NCI-H2081 treated with DMSO at 0.1 percent for 48 hours (cell line): ENCODE measurements at places on chromosomes 12 and 14.

DNA sequence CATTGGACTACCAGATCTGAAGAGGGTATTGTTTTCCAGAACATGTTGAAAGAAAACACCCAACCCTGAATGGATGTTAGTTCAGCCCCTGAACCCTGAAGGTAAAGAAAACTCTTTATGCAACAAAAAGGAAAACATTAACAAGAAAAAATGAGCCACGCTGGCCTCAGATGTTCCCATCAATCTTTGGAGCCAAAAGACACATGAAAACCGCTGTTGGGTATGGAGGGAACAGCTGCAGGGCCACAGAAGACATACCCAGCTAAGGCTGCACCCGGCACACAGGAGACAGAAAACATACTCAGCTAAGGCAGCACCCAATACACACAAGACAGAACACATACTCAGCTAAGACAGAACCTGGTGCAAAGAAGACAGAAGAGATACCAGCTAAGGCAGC lies 51.3 kb upstream of the GALNT9 start:
- no peak for DNase-seq

DNA sequence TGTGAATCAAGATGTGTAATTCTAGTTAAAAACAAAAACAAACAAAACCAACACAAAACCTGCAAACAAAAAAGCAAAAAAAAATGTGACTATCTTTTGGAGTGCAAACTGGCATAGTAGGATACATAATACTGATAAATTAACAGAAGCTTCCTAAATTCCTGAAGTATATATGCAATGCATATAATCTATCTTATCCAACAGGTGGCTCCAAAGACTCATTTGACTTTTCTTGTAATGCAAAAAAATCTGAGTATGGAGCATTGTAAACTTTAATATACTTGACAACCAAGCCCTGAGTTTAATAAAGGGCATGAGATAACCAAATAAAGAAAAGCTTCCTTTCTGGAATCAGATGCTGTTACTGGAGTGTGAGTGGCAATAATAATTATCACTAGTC lies 1003.6 kb downstream of the FSCB start:
- DNase-seq: no peak

- no peak for DNase-seq
These were observed 44.3 kb upstream of the TRIM9 start for GRCh38 chr14:51139121-51139681.

- no peak for DNase-seq
These were observed 48.3 kb upstream of the KCNMB4 start for GRCh38 chr12:70317781-70318180.
